ENCODE measurements at places on chromosomes 7 and 10.
A peak's percentile ranks its signal among the peaks of the same experiment; 100 is the strongest.

DNA sequence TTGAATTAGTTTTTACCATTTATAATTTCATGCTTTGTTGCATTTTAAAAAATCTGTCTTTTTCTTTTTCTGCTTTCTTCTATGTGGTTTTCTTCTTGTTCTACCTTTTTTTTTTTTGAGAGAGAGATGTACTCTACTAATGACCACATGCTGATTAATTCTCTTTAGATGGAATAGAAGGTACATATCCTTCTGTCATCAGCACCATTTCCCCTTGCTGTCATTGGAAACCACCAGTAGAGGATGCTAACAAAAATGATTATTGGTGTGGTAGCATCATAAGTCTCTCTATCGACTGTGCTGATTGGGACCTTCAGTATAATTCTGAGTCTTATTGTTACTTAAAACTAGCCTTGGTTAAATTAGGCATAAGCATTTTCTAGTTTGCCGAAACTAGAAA, 3.6 kb downstream of the ZEB1 start:
- peak; percentile 58 for DNase-seq

GRCh38 chr10:79266543-79267312, 80.5 kb upstream of the PPIF start:
- no peak for DNase-seq

DNA sequence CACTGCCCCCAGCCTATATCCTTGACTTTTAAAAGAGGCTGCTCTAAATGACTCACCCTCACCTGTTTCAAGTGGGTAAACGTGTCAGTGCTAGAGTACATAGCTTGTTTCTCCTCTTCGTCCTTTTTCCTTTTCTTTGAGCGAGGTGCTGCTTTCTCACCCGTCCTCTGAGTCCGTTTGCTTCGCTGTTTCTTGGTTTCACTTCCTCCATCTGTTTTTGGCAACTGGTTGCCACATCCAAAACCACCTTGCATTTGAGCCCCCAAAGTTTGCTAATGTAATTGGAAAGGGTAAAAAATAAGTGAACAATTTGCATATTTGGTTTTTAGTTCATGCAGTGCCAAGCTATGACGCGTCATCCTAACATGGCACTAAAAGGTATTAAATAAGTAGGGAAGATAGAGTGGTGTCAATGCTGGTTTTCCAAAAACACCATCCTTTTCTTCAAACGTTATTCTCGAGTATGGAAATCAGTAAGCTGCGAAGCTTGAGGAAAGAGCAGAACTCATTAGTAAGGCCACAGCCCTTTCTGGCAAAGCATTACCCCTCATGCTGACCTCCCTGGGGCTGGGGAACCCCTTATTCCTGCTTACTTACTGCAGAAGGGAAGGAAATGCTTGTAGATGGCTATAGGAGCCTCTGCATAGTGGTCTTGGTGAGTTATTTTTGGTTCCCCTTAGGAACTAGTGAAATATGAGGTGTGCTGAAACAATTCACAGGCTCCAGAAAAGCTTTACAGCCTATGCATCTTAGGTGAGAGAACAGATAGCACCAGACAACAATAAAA, 133.5 kb downstream of the GALNT11 start:
- no peak for DNase-seq

DNA sequence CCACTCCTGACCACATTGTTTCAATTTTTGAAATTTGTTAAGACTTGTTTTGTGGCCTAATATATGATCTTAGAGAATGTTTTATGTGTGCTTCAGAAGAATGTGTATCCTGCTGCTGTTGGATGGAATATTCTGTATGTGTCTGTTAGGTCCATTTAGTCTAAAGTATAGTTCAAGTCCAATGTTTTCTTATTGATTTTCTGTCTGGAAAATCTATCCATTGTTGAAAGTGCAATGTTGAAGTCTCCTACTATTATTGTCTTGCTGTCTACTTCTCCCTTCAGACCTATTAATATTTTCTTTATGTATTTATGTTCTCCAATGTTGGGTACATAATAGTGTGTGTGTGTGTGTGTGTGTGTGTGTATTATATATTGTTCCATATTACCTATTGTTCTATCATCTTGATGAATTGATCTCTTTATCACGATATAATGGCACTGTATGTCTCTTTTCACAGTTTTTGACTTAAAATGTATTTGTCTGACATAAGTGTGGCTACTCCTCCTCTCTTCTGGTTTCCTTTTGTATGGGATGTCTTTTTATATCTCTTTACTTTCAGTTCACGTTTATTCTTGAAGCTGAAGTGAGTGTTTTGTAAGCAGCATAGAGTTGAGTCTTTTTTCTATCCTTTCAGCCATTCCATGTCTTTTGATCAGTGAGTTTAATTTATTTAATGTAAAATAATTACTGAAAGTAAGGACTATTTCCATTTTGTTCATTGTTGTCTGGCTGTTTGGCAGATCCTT, 61.3 kb downstream of the AKR1D1 start:
- no peak for DNase-seq

GRCh38 chr7:158321056-158321700, 266.4 kb downstream of the PTPRN2 start:
- no peak for DNase-seq
